Cardiac fibroblast (primary cell): ENCODE measurements at places on chromosomes 16 and 17.

DNA sequence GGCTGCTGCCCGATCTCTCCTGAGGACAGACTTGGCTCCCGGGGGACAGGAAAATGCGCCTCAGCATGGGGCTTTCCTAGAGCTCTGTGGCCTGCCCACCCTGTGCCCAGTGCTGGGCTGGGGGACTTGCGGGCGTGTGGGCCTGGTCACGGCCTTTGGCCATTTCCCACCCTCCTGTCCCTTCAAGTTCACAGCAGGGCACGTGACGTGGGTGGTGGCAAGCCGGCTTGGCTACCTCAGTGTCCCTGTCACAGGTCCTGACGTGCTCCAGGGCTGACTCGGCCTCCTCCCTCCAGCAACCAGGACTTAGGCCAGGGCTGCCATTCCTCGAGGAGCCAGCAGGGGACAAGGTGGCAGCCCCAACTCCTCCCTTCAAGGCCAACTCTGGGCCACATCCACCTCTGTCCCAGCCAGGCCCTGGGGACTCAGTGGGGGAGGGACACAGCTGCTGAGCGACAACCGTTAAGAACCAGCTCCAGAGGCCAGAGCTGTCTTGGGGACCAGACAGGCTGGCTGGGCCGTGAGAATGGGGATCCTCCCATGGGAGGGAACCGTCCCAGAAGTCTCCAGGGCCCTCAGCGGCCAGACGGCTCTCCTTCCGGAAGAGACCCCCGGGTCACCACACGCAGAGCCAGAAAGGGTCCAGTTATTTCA is 981 bp upstream of the UNC13D start:
- DNase-seq = peak; percentile 71

- DNase-seq = no peak
These were observed 57.9 kb upstream of the CCL1 start for GRCh38 chr17:34420900-34421299.

GRCh38 chr17:80265205-80266068 is 4.8 kb downstream of the RNF213 start:
- no peak for DNase-seq

- DNase-seq = peak; percentile 98
These were observed 83.5 kb upstream of the TNRC6A start for GRCh38 chr16:24645739-24646645.

DNA sequence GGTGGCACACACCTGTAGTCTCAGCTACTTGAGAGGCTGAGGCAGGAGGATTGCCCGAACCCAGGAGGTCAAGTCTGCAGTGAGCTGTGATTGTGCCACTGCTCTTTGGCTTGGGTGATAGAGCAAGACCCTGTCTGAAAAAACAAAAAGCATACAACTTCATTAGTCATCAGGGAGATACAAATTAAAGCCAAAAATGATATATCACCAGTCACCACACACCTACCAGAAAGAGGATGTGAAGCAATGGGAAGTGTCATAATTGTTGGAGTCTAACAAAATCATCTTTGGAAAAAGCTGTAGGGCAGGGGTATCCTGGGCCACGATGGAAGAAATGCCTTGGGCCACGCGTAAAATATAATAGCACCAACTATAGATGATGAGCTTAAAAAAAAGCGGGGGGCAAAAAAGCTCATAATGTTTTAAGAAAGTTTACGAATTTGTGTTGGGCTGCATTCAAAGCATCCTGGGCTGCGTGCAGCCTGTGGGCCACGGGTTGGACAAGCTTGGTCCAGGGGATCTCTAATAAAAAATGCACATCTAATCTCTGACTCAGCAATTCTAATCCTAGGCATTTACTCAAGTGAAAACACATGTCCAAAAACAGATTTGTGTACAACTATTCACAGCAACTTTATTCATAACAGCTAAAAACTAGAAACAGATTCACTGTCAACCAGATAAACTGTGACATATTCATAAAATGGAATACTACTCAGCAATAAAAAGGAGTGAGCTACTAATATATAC is 65.9 kb downstream of the HIC1 start:
- DNase-seq = peak; percentile 67

DNA sequence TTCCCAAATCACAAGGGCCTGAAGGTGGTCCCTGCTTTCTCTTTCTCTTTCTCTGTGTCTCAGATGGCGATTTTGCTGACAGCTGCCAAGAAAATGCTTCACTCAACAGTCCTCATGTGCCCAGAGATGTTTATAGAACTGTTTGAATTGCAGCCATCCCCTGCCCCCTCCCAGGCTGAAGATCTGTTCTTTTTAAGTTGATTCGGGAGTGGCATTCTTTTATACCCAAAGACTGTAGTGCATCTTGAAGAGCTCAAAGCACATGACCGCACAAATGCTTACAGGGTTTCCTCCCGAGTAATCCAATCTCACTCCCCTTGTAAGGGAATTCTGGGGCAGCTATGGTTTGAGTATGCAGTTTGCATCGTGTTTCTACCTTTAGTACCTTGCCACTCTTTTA is 75.7 kb downstream of the SEC14L1 start:
- no peak for DNase-seq
